SK-N-SH (cell line): ENCODE measurements at places on chromosomes 5 and 9. TPM values are rescaled to one million over a fixed set of nuclear protein-coding genes. Genes with fewer than 3 reads are reported as not detected.

Gene RANBP3L
- polyA plus RNA-seq = not detected in 2 replicates

Gene OR1J2
- not detected in 2 replicates for polyA plus RNA-seq

Gene CCIN
- 0.44 and 0.54 TPM in 2 replicates for polyA plus RNA-seq

Gene SLC36A2
- polyA plus RNA-seq = not detected in 2 replicates

Gene NME5
- 3.7 and 4.1 TPM in 2 replicates for polyA plus RNA-seq

Gene NUTM2F
- not detected in 2 replicates for polyA plus RNA-seq

Gene SCGB3A2
- polyA plus RNA-seq = not detected in 2 replicates

Gene BHMT2
- not detected in 2 replicates for polyA plus RNA-seq

Gene GPR150
- 0.06 and 0.07 TPM in 2 replicates for polyA plus RNA-seq

DNA sequence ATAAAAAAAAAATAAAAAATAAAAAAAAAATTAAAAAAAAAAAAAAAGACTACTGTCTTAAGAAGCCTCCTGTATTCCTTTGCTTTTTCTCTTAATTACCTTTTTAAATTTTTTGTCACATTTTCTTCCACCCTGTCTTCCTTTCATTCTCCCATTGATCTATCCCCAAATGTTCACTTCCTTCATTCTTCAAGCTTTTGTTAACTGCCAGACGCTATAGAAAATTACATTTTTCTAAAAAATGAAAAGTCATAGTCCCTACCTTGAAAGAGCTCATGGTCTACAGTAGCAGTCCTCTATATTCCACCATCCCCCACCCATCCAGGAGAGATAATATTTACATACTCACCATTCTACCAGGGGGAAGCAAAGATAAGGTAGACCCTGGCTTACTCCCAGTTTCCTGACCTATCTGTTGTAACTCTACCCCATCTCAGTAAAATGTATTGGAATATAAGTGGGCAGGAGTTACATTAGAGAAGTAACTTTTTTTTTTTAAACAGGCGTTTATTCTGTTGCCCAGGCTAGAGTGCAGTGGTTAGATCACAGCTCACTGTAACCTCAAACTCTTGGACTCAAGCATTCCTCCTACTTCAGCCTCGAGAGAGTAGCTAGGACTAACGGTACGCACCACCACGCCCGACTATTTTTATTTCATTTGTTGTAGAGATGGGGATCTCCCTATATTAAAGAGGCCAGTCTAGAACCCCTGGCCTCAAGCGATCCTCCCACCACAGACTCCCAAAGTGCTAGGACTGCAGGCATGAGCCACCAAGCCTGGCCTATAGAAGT is 3.8 kb upstream of the PRKAA1 start:
- no peak overlapping the region for H3K27ac ChIP-seq
- no peak overlapping the region for H3K4me3 ChIP-seq
- DNase-seq = no peak
- no peaks in the 10 kb centered on the region for H3K27me3 ChIP-seq
- H3K36me3 ChIP-seq = no peaks in the 10 kb centered on the region

GRCh38 chr5:83973925-83974815 is 253.5 kb upstream of the HAPLN1 start:
- H3K36me3 ChIP-seq = no peaks in the 10 kb centered on the region
- H3K27ac ChIP-seq = no peak overlapping the region
- H3K27me3 ChIP-seq = no peaks in the 10 kb centered on the region
- H3K4me1 ChIP-seq = peaks cover 9% of the 10 kb centered on the region
- H3K4me3 ChIP-seq = no peak overlapping the region

GRCh38 chr5:116456036-116456435 is 118.6 kb downstream of the SEMA6A start:
- H3K4me1 ChIP-seq = peaks cover 35% of the 10 kb centered on the region
- no peaks in the 10 kb centered on the region for H3K27me3 ChIP-seq
- no peaks in the 10 kb centered on the region for H3K36me3 ChIP-seq
- no peak overlapping the region for H3K4me3 ChIP-seq
- no peak overlapping the region for H3K27ac ChIP-seq
- no peak for DNase-seq

DNA sequence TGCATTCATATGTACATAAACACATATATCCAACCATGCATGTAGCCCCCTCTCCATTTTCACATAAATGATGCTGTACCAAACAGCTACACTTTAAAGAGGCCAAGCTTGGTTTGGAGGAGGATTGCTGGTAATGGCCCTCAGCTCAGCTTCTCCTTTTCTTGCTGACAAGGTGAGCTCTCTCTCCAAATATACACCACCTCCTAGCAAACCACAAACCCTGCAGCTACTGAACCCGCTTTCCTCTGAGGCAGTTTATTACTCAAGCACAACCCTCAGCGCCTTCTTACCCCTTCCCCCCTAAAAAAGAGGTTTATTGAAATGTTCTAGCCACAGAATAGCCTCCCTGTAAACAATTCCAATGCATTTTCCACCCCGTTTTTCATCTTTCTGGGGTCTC is 54.0 kb downstream of the ALG2 start:
- no peak for DNase-seq
- H3K27ac ChIP-seq = no peak overlapping the region
- no peak overlapping the region for H3K4me3 ChIP-seq

DNA sequence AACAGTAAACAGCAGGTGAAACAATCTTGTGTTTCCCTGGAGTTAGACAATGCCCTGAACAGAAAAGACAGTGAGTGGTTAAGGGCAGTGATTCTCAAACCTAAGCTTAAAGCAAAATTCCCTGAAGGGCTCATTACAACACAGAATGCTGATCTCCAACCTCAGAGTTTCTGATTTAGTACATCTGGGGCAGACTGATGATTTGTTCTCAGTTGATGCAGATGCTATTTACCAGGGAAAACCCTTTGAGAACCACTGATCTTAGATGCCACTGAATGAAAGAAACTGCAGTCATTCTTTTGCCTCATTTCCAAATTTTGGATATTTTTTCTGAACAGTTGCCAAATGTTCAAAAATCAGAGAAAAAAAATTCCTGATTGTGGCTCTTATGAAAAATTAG is 18.7 kb upstream of the ADAM19 start:
- DNase-seq = no peak
- no peak overlapping the region for H3K27ac ChIP-seq
- H3K27me3 ChIP-seq = no peaks in the 10 kb centered on the region
- no peaks in the 10 kb centered on the region for H3K36me3 ChIP-seq
- no peaks in the 10 kb centered on the region for H3K4me1 ChIP-seq
- no peak overlapping the region for H3K4me3 ChIP-seq

GRCh38 chr9:114643896-114644295 is 13.7 kb downstream of the TEX53 start:
- H3K4me3 ChIP-seq = no peak overlapping the region
- H3K27me3 ChIP-seq = no peaks in the 10 kb centered on the region
- H3K27ac ChIP-seq = no peak overlapping the region
- DNase-seq = no peak
- no peaks in the 10 kb centered on the region for H3K4me1 ChIP-seq
- peaks cover 10% of the 10 kb centered on the region for H3K36me3 ChIP-seq

DNA sequence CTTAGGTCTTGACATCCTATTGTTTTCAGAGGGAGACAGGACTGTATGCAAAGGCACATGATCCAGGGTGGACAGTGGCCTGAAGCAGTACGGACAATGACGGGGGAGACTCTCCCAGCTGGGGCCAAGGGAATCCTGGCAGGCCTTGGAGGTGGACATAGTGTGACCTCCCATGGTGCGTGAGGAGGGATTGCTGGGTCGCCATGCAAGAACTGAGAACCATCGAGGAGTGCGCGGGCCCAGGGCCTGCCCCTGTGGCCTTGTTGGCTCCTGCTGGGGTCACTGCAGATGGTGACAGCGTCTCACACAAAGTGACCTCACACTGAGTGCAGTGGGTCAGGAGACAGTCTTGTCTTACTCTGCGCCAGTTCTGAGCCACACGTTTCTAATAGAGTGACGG is 192.4 kb downstream of the GADD45G start:
- H3K4me1 ChIP-seq = no peaks in the 10 kb centered on the region
- no peak for DNase-seq
- no peaks in the 10 kb centered on the region for H3K27me3 ChIP-seq
- H3K27ac ChIP-seq = no peak overlapping the region; the same call in 1 of the 2 replicates

GRCh38 chr9:82454509-82455190 is 466.1 kb downstream of the SPATA31D1 start:
- no peaks in the 10 kb centered on the region for H3K36me3 ChIP-seq
- no peaks in the 10 kb centered on the region for H3K4me1 ChIP-seq
- no peak for DNase-seq
- no peak overlapping the region for H3K4me3 ChIP-seq
- H3K27ac ChIP-seq = no peak overlapping the region
- no peaks in the 10 kb centered on the region for H3K27me3 ChIP-seq

- no peaks in the 10 kb centered on the region for H3K4me1 ChIP-seq
- no peak overlapping the region for H3K27ac ChIP-seq
- peak; percentile 54 for DNase-seq
- H3K4me3 ChIP-seq = no peak overlapping the region
- H3K36me3 ChIP-seq = no peaks in the 10 kb centered on the region
- no peaks in the 10 kb centered on the region for H3K27me3 ChIP-seq
Measured at GRCh38 chr5:178551059-178551458, 39.1 kb downstream of the COL23A1 start.

- no peaks in the 10 kb centered on the region; the same call in 1 of the 2 replicates for H3K27me3 ChIP-seq
- no peaks in the 10 kb centered on the region for H3K4me1 ChIP-seq
- H3K36me3 ChIP-seq = no peaks in the 10 kb centered on the region
Measured at GRCh38 chr5:154513669-154514084, 35.6 kb upstream of the HAND1 start.

DNA sequence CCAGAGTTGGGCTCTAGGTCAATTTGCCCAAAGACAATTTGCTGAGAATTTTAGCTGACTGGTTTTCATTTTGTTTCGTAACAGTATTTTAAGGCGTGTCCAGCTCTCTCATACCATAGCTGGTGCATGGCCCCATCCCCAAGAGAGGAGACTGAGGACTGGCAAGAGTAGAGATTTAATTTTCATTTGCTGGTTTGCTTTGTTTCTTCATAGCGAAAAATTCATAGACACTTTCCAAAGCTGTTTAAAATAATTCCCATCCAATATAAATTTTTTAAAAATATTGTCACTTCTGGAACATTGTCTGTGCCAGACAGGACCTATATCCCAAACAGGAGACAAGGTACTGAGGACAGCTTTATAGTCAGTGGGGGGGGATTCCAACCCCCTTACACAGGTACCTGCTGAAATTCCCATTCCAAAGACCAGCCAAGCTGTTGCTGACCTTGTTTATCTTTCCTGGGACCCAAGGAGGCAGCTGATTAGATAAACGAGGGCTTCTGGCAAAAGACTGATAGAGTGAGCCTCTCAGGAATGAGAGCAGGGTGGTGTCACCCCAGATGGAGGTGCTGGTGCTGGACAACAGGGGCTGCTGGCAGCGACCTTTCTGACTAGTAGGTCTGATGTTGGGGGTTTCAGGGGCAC is 6.8 kb upstream of the ANGPTL2 start:
- no peak overlapping the region for H3K4me3 ChIP-seq
- peaks cover 14% of the 10 kb centered on the region; the same call in 1 of the 2 replicates for H3K4me1 ChIP-seq
- H3K36me3 ChIP-seq = no peaks in the 10 kb centered on the region
- H3K27ac ChIP-seq = no peak overlapping the region
- DNase-seq = no peak

GRCh38 chr5:131460867-131461572 is 174.0 kb downstream of the RAPGEF6 start:
- H3K36me3 ChIP-seq = peaks cover 14% of the 10 kb centered on the region
- H3K4me3 ChIP-seq = no peak overlapping the region
- DNase-seq = peak; percentile 15
- H3K27me3 ChIP-seq = no peaks in the 10 kb centered on the region
- no peaks in the 10 kb centered on the region for H3K4me1 ChIP-seq
- no peak overlapping the region for H3K27ac ChIP-seq

GRCh38 chr5:55935371-55935770 is 59.4 kb downstream of the IL6ST start:
- no peak for DNase-seq
- H3K4me1 ChIP-seq = no peaks in the 10 kb centered on the region
- H3K36me3 ChIP-seq = peaks cover 28% of the 10 kb centered on the region
- peak overlapping the region; percentile 16; the same call in 1 of the 2 replicates for H3K27ac ChIP-seq

DNA sequence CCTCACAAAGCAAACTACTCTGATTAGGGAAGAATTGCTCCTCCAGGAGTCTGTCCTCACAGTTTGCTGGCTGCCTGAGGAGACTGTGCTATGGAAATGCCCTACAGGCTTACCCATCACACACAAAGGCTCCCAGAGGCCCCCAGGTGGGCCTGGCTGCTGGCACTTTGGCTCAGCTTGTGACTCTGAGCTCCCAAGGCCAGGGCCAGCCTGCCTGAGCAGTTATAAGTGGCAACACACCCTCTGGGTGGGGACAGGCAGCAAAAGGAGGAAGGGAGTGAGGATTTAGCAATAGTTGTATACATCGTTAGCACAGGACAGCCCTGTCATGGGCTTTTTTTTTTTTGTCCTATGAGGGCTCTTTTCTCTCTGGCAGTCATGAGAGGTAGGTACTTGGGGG is 103.5 kb downstream of the DAPK1 start:
- DNase-seq = no peak
- H3K36me3 ChIP-seq = no peaks in the 10 kb centered on the region
- H3K27ac ChIP-seq = no peak overlapping the region
- H3K27me3 ChIP-seq = no peaks in the 10 kb centered on the region

- peaks cover 7% of the 10 kb centered on the region for H3K36me3 ChIP-seq
- no peak overlapping the region for H3K4me3 ChIP-seq
Measured at GRCh38 chr9:5819174-5819573, 13.7 kb downstream of the ERMP1 start.

- H3K27me3 ChIP-seq = no peaks in the 10 kb centered on the region
- H3K4me1 ChIP-seq = no peaks in the 10 kb centered on the region
- H3K4me3 ChIP-seq = no peak overlapping the region
- DNase-seq = no peak
- H3K36me3 ChIP-seq = no peaks in the 10 kb centered on the region
Measured at GRCh38 chr9:90559075-90560073, 83.2 kb downstream of the DIRAS2 start.

GRCh38 chr9:79662537-79662956 is 90.8 kb downstream of the TLE4 start:
- H3K27ac ChIP-seq = peak overlapping the region; percentile 78
- peaks cover 40% of the 10 kb centered on the region for H3K36me3 ChIP-seq
- H3K27me3 ChIP-seq = no peaks in the 10 kb centered on the region
- H3K4me1 ChIP-seq = peaks cover 33% of the 10 kb centered on the region
- peak; percentile 15 for DNase-seq
- H3K4me3 ChIP-seq = no peak overlapping the region

- no peaks in the 10 kb centered on the region for H3K36me3 ChIP-seq
- no peak overlapping the region for H3K27ac ChIP-seq
- no peak overlapping the region for H3K4me3 ChIP-seq
- no peaks in the 10 kb centered on the region for H3K27me3 ChIP-seq
- no peaks in the 10 kb centered on the region for H3K4me1 ChIP-seq
- no peak for DNase-seq
Measured at GRCh38 chr5:58040846-58041245, 419.0 kb downstream of the PLK2 start.
